CD4-positive, alpha-beta T cell treated with Interleukin-12 subunit alpha and Interleukin-12 subunit beta, for 1 hour (primary cell): ENCODE measurements at places on chromosomes 5 and 9.
A peak's percentile ranks its signal among the peaks of the same experiment; 100 is the strongest.

- no peak for DNase-seq
Measured at GRCh38 chr9:133162861-133163503, 732 bp downstream of the GBGT1 start.

- no peak for DNase-seq
Measured at GRCh38 chr9:83514767-83515166, 23.4 kb downstream of the FRMD3 start.

- DNase-seq: no peak
Measured at GRCh38 chr5:153489611-153490010, 859 bp upstream of the GRIA1 start.

DNA sequence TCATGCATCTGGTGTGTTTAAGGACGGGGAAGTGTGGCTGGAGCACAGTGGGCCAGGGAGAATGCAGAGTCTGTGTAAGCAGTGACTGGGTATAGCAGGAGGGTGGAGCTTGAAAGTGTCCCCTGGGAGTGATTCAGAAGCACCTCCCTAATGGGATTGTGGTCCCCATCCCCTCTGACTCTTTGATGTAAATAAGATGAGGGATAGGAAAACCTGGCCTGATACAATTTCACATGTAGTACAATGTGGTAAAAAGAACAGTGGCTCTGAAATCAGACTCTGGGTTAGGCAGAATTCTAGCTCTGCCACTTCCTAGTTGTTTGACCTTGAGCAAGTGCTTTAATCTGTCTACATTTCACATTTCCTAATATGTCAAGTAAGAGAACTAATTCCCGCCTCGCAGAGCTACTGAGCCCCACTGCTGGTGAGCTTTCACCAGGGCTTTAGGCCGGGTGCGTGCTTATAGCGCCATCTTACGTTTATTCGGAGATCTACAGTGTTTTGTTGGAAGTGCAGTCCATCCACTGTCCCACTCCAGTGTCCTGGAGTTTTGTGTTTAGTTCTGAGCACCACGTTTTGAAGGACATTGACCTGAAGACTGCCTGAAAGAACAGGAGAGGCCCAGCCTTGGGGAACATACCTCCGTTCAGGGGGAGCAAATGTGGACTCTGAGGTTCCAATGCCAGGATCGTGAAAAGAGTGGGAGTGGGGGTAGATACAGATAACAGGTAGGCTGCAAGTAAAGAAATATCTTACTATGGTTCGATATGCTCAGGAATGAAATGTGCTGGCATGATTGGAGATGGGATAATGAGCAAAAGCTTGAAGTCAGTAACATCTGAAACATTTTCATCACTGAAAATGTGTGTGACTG, 51.2 kb upstream of the TESK1 start:
- DNase-seq: peak; percentile 41

DNA sequence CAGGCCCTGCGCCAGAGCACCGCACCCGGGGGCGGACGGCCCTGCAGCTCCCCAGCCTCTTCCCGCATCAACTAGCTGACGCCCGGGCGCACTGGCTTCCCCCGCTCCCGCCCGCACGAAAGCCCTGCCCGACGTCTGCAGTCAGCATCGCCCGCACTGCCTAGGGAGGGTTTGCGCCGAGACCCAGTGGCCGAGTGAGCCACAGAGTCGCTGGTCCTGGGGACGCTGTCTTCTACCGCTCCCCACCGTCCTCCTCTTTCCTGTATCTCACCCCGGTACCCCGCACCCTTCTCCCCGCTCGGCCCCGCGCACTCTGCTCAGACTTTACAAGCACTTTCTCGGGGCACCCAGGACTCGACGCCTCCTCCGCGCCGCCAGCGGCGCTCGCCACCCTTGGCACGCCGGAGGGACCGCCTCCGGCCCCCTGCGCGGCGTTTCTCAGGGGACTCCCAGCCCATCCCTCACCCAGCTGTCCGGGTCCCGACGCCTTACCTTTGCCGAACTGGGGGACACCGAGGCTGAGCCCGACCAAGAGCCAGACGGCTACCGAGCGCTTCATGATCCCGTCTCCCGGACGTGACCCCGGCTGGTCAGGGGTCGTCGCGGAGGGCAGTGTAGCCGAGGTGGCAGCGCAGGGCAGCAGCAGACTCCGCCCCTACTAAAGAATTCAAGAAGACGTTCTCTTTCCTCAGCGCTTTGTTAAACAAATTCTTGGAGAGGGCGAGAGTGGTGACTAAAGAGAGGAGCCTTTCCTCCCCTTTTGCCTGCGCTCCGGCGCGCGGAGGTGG, 670 bp downstream of the EDIL3 start:
- DNase-seq: no peak

GRCh38 chr9:4344946-4345345, 45.1 kb upstream of the GLIS3 start:
- no peak for DNase-seq
